ENCODE measurements at places on chromosomes 6 and 20.

DNA sequence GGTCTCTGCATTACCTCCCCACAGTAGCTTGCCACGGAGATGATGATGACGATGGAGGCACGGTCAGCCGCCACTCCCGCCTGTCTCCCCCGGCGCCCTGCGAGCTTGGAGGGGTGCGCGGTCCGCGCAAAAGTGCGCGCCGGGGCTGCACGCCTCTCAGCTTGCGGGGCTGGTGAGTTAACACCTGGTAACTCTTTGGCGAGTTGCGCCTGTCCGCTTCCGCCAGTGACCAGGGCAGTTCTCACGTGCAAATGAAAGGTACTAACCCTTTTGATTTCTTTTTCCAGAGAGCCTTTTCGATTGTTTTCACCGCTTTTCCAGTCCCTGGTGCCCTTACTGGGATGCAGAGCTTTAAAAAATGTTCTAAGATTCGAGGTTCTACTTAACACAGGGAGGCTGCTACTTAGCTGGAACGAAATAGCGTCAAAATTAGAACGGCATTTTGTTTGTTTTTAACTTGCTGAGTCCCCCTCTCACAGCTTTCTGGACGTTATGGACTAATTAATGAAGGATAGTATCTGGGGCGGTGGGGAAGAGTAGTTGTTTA is 6.2 kb downstream of the GRIK2 start:
- no peak for DNase-seq

DNA sequence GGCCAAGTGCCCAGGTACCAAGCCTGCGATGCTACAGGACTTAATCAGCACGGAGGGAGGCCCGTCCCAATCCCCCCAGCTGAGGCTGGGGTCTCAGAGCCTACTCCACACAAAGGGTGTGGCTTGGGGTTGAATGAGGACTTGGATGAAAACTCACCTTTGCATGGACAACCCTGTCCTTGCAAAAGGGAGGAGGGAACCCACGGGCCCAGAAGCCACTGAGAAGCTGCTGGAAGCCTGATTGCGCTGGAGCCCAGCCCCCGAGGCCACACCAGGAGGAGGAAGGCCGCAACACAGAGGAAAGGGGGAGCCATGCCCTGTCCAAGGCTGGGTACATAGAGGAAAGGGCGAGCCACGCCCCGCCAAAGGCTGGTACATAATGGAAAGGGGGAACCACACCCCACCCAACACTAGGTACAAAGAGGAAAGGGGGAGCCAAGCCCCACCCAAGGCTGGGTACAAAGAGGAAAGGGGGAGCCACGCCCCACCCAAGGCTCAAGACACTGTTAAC is 158.8 kb downstream of the DLL1 start:
- DNase-seq, result peak; percentile 9

DNA sequence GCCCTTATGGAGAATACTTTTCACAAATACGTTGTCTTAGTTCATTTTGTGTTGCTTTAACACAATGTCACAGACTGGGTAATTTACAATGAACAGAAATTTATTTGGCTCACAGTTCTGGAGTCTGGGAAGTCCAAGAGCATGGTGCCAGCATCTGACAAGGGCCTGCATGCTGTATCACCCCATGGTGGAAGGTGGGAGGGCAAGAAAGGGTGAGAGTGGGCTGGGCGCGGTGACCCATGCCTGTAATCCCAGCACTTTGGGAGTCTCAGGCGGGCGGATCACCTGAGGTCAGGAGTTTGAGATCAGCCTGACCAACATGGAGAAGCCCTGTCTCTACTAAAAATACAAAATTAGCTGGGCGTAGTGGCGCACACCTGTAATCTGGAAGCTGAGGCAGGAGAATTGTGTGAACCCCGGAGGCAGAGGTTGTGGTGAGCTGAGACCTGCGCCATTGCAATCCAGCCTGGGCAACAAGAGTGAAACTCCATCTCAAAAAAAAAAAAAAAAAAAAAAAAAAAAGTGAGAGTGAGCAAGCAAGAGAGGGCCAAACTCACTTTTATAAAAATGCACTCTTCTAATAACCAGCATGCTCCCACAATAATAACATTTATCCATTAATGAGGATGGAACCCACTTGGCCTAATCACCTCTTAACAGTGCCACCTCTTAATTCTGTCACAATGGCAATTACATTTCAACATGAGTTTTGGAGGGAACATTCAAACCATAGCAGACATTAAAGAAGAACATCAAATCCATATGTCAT is 36.1 kb downstream of the NCOA7 start:
- DNase-seq, result no peak

- DNase-seq, result no peak
Measured at GRCh38 chr6:113989675-113990074, 18.7 kb upstream of the HDAC2 start.

GRCh38 chr6:85986681-85987080 is 344.0 kb upstream of the SYNCRIP start:
- no peak for DNase-seq

GRCh38 chr6:151701911-151702562 is 105.4 kb upstream of the ESR1 start:
- DNase-seq, result no peak

DNA sequence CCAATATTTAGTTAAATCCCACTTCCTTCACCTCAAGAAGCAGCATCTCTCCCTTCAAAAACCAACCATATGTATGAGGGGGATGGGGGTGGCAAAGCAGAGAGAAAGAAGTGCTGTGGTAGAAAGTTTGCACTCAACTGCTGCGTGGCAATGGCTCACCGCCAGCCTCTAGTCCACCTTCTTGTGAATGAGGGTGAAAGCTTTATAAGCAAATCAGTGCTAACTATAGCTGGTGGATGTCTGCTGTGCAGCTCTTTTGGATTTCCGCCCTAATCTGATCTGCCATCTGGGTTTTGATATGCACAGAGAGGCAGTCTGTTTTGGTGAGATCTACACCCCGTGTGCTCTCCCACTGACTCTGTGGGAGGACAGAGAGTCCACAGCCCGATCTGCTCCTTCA is 281.2 kb upstream of the SUPT3H start:
- DNase-seq, result no peak

DNA sequence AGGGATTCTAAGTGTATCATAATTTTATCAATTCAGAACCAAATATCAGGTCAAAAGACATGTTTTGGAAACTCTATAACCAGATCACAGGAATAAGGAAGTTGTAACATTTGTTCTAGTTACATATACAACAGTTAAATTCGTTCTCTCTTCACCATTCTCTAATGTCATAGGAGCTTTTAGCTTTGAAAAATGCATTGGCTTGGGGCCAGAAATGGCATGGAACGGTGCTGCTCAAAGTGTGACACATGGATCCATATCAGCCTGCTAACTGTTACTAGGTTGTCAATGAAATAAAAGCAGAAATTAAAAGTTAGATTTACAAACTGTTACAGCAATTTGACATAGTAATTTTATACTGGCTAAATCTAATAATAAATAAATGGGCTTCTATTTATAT is 120.3 kb downstream of the LCA5 start:
- DNase-seq, result no peak

DNA sequence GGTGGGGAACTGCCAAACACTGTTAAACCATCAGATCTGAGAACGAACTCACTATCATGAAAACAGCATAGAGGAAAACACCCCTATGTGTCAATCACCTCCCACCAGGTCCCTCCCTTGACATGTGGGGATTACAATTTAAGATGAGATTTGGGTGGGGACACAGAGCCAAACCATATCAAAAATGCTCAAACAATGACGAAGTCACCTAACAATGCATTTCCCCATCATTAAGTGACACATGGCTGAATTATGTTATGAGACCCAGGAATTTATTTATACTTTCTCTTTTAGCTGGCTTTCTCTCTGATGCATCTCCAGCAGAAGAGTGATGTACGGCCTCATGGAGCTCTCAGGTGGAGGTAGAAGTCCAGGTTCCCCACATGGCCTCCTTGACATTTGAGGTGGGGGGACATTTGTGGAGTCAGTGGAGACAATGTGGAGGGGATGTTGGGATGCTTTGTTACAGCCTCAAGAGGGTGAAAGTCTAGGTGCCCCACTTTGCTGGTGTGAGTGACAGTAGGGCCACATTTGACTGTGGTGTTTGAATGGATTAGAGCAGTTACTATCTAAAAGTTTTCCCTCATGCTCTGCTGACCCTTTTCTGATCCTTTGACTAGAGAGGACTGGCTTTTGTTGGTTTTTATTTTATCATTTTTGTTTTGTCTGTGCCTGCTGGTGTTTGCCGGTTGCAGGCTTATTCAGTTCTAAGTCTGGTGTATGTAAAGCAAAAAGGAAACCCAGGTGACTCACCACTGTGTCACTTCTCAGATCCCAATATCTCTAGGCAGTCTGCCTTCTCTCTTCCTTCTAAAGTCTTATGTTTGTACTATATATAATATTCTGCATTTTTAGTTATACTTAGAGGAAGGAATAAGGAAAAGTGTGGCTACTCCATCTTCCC is 18.5 kb upstream of the DCBLD1 start:
- DNase-seq, result no peak

- DNase-seq, result peak; percentile 50
Measured at GRCh38 chr6:15355683-15356099, 109.8 kb downstream of the JARID2 start.

- DNase-seq, result no peak
Measured at GRCh38 chr20:40262219-40262618, 426.8 kb downstream of the MAFB start.

- no peak for DNase-seq
Measured at GRCh38 chr20:50450881-50451752, 59.1 kb upstream of the PTPN1 start.

GRCh38 chr6:34658605-34659265 is 37.8 kb downstream of the ILRUN start:
- no peak for DNase-seq

DNA sequence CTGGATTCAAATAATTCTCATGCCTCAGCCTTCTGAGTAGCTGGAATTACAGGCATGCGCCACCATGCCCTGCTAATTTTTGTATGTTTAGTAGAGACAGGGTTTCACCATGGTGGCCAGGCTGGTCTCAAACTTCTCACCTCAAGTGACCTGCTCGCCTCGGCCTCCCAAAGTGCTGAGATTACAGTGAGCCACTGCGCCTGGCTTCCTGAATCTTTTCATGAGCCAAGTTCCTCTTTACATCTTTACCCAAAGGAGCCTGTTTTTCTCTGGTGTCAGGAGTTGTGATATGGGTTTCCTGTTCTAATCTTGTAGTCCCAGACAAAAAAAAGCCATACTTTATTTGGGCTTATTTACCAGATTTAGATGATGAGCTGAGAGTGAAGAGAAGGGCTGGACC is 34.4 kb downstream of the PCNA start:
- DNase-seq, result no peak

All from femur (tissue), 1 donor.